Ovary (tissue), 10 donors: ENCODE measurements at places on chromosomes 16 and 17.
A peak's percentile ranks its signal among the peaks of the same experiment; 100 is the strongest.

- DNase-seq: peak; percentile 70
Observed at GRCh38 chr16:2883458-2883908, 468 bp downstream of the FLYWCH2 start.

DNA sequence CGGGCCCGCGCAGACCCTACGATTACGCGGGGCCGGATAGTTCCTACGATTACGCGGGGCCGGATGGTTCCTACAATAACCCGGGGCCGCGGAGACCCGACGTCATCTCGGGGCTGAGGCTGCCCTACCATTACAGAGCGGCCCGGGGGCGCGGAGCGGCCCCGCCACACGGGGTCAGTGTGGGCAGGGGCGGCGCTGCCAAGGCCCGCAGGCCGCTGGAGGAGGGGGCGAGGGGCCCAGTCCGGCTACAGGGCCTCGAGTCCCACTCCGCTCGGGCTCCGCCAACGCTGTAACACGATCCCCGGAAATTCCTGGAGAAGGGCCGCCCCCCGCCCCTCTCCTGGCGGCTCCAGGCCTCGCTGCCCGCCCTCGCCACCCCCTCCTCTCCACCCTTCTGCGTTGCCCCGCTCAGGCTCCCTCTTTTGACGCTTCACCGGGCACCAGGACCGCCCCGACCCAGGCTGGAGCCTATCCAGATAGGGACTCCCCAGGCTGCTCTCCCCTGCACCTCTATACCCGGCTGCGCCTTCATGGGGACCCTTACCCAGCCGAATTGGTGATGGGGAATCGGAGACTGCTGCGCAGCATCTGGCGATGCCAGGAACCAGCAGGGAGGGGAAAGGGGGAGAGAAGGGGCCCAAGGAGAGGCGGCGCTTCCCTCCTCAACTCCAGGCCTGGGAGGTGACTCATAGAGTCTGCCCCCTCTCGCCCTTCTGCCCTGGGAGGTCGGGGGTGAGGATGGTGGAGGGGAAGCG lies at the start of gene RAB34:
Gene RAB34 (minus strand): TSS at position 291 of the 755 bp plus-strand sequence. CDS start 602 bp downstream, outside the sequence.
- DNase-seq: peak; percentile 90

- DNase-seq: no peak
Observed at GRCh38 chr16:11582157-11582814, 4.4 kb downstream of the LITAF start.

- no peak for DNase-seq
Observed at GRCh38 chr17:70256751-70257150, 87.4 kb downstream of the KCNJ2 start.

GRCh38 chr16:76441391-76441790 lies 164.2 kb downstream of the CNTNAP4 start:
- no peak for DNase-seq

GRCh38 chr16:85357924-85358505 lies 245.7 kb upstream of the CIBAR2 start:
- DNase-seq: no peak

DNA sequence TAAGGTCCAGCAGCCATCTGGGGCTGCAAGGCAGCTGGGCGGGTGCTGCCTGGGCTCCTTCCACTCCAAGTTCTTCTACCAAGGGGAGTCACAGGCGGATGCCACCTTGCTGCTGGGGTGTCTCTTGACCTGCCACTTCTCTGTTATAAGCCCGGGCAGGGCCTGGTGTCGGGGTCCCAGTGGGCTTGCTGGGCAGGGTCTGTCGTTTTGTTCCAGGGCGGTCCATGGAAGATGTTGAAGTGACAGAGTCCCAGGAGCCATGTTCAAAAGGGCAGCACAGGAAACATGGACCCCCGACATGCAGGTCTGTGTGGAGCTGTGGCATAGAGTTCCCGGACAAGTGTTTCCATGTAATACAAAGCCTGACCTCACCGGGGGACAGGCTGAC lies 91.1 kb downstream of the TNFRSF13B start:
- no peak for DNase-seq

DNA sequence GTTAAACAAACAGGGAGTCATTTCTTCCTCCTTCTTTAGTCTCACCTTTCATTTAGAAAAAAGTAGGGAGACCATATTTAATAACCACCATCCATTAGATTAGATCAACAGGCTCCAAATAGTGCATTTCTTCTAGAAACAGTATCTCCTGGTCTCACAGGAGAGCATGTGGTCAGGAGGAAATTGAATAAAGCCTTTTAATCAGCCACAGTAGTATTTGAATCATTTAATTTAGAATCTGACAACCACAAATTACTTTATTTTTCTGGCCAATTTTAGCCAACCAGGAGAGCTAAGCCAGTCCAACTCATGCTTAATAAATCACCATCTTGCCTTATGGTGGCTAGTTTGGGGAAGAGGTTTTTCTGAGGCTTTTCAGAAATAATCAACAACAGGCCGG lies 26.3 kb upstream of the ZFP90 start:
- DNase-seq: no peak

DNA sequence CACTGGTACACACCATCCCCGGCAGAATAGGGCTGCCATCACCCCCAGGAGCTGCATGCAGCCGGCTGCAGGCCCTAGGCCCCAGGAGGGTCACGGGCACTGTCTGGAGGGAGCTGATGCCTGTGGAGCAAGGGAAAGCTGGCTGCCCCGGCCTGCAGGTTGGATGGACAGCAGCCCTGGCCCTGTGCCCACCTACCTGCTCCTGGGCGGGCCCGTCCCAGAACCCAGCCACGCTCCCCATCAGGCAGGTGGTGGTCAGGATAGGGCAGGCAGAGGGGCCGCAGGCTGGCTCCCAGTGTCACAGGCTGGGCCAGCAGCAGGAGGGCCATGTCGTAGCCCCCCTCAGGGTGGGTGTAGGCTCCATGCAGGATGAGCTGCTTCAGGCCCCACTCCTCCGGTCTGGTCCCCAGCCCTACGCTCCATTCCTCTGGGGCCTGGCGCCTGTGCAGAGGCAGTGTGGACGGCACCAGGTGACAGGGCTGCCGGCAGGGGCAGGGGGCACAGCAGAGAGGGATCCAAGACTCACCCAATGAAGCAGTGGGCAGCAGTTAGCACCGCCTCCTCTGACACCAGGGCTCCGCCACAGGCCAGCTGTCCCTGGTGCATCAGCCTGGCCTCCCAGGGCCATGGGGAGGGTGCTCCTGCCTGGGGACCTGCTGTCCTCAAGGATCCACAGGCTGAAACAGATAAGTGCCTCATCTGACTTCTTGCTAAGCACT lies 4.0 kb downstream of the PRSS53 start:
- no peak for DNase-seq
